Activated naive CD4-positive, alpha-beta T cell treated with anti-CD3 and anti-CD28 coated beads, Interleukin-2, amount 50 U/mL, for 72 hours (primary cell): ENCODE measurements at places on chromosomes 6 and 20. TPM values are rescaled to one million over a fixed set of nuclear protein-coding genes. Genes with fewer than 3 reads are reported as not detected.

The SLC35D3 gene
- not detected for total RNA-seq

The RFX6 gene
- not detected for total RNA-seq

The LBP gene
- not detected for total RNA-seq

The OXT gene
- total RNA-seq, result not detected

The CASS4 gene
- 5.1 TPM for total RNA-seq

The PTCRA gene
- not detected for total RNA-seq
